ENCODE measurements at places on chromosomes 1 and 21.

GRCh38 chr1:96820671-96821070, 99.1 kb downstream of the PTBP2 start:
- DNase-seq, result no peak

- no peak for DNase-seq
Measured at GRCh38 chr1:24426744-24427544, 11.3 kb downstream of the NIPAL3 start.

DNA sequence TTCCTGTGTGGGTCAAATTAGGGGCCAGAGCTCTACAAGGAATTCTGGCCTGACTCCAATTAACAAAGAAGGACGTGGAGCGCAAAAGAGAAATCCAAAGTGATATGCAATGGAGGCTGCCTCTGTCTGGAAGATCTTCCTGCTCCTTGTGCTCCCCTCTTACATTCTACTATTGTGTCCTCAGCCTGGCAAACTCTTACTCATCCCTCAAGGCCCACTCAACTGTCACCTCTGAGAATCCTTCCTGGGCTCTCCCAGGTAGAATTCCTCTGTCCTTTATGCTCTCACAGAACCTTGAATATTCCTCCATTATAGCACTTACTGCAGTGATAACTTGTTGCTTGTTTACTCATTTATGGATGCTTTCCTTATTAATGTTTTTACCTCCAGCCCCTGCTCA, 31.4 kb downstream of the KCNC4 start:
- DNase-seq, result no peak

DNA sequence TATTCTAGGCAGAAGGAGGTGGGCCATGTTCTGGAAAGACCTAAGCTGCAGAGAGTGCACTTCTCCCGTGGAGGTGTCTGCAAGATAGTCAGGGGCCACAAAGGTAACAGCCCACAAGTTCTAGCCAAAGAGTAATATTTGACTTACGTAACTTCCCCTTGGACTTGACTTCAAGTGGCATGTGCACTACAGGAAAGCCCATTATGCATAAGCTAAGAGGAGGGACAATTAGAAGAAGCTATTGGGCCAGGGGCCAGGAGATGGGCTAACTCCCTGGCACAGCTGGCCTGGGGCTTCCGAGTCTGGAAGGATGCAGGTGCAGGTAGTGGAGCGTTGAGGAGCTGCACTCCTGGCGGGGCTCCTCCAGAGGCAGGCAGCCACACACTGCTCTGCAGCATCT, 58.3 kb downstream of the ERG start:
- DNase-seq, result no peak

DNA sequence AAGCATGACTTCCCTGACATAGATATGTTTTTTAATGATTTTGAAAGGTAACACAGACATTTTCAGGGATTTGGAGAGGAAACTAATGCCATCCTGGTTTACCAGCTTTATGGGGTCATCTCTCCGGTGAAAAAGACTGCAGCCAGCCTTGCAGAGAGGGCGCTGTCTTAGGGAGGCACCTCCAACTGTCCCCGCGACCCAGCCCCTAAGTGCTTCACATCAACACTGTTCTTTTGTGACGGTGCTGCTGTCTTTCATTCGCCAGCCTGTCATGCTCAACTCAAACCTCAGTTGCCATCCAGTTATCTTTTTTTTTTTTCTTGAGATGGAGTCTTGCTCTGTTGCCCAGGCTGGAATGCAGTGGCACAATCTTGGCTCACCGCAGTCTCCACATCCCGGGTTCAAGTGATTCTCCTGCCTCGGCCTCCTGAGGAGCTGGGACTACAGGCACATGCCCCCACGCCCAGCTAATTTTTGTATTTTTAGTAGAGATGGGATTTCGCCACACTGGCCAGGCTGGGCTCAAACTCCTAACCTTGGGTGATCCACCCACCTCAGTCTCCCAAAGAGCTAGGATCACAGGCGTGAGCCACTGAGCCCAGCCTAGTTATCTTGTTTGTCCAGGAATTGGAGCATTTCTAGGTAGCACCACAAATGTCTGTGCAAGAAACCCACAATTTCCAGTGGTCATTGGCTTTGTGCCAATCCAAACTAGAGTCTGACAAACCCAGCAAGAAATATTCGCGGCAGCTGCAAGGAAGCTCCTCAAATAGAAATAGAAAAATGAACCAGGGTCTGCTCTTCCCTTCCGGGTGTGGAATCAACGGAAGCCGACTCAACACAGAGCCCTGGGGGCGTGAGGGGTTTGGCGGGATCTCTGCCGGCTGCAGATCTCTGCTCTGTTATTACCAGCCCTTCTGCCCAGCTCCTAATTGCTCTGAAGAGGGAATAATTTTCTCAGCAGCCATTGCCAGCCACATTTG, 24.2 kb downstream of the PDE9A start:
- no peak for DNase-seq

DNA sequence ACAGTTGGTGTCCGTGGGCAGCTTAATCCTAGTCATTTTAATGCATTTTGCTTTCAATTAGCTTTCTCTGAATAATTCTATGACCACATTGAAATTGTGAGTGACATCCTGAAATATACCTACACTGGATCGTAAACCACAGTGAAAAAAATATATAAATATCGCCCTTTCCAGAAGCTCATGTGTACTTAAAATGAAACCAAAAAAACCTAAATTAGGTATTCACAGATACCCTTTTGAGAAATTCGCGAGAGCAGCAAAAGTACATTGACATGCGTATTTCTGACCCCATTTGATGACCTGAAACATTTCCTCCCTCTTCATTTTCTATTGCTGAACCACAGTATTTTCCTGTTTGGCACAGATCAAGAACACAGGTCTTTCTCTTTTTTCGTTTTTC, 253.8 kb downstream of the LTN1 start:
- no peak for DNase-seq

DNA sequence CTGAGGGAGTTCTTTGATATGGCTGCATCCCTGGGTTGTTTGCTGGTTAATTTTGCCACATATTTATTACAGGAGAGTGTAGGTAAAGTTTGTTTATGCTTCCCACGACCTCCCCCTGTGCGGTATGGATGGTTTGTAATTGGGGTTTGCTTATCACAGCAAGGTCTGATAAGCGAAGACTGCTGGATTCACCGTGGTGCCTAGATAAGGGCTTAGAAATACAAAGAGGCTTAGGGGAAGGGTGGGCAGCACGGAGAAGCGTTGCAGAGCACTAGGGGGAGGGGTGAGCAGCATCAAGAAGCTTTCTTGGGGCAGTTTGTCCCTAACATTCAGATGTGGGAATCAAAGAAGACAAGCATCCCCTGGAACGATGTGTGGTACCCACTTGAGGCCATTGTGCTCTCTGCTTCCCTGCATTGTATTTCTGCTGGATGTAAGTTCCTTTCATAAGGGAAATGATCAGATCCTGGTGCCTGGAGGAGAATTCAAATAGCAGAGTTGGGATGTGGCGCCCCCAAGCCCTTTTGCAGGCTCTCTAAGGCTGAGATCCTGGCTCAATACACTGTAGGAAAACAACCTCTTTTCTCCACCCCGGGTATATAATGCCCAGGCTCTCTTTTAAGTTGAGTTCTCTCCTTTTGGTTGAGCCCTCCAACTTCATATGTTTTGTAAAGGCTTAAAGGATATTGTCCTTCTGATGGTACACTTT, 598.1 kb upstream of the ADGRL4 start:
- no peak for DNase-seq

- DNase-seq, result no peak
Measured at GRCh38 chr1:31063631-31064030, 1.9 kb downstream of the PUM1 start.

- no peak for DNase-seq
Measured at GRCh38 chr1:65164633-65165032, 16.6 kb downstream of the AK4 start.

GRCh38 chr1:156559086-156559796, 13.1 kb downstream of the IQGAP3 start:
- no peak for DNase-seq
